Amygdala (tissue), 56 donors: ENCODE measurements at places on chromosomes 4 and X.

DNA sequence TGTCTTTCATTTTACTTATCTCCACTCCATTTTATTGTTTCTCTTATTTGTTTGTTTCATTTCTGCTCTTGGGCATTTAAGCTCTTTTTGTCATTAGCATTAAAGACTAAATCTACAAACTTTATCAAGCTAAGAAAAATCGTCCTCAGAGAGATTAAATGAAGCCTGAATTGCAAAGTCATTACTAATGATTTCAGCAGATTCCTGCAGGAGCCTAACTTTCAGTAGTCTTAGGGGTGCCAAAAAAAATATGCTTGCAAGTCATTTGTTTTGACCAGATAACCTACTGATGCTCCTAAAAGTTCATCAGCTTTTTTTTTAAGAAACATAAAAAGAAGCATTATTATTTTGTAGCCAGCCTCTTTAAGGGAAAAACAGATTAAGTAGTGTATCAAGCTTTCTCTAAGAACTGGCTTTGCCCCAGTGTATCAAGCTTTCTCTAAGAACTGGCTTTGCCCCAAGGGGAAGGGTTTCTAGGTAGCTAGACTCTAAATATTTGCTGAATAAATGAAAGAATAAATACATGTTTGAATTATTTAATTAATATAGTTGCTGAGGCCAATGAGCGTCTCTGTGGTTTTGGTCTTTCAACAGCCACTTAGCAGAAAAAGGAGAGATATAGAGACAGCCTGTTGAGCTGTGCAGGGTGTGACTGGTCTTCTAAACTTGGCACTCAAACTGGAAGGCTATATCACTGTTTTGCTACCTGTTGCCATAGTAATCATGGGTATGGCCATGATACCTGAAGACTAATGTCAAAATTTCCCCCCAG is 174.2 kb downstream of the BTC start:
- DNase-seq = no peak

GRCh38 chrX:148913971-148914370 is 413.6 kb downstream of the AFF2 start:
- no peak for DNase-seq

- no peak for DNase-seq
Measured at GRCh38 chr4:164215113-164215741, 538.7 kb upstream of the SMIM31 start.

DNA sequence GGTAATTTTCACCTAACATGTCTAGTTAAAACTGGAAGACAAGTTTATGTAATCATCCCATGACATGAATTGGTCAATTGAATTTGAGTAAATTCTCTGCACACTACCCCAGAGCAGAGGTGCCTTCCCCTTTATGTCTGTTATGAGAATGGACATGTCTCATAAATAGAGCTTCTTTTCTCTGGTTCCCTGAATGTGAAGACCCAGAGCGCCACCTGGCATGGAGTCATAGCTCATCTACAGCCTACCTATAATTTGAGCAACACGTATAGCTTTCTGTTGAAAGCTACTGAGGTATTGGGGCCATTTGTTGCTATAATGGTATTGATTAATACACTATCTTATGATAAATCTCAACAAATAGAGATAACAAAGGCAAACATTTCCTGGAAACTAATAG is 626.5 kb upstream of the GALNTL6 start:
- no peak for DNase-seq

DNA sequence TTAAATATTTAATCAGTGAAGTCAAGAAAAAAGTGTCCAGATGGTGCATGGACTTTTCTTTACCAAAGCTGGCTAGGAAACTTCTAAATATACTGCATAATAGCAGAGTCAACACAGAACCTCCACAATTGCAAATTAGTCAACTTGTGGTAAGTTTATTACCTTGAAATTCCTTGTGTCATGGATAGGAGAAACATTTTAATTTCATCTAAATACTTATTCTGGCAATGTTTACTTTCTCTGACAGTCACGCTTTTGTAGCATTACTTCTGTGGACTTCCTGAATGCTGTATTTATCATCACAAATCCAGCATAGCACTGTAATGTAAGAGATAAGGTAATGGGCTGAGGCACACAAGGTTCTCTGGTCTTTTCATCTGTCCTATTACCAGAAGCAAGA is 2266.1 kb downstream of the PCDH7 start:
- no peak for DNase-seq

DNA sequence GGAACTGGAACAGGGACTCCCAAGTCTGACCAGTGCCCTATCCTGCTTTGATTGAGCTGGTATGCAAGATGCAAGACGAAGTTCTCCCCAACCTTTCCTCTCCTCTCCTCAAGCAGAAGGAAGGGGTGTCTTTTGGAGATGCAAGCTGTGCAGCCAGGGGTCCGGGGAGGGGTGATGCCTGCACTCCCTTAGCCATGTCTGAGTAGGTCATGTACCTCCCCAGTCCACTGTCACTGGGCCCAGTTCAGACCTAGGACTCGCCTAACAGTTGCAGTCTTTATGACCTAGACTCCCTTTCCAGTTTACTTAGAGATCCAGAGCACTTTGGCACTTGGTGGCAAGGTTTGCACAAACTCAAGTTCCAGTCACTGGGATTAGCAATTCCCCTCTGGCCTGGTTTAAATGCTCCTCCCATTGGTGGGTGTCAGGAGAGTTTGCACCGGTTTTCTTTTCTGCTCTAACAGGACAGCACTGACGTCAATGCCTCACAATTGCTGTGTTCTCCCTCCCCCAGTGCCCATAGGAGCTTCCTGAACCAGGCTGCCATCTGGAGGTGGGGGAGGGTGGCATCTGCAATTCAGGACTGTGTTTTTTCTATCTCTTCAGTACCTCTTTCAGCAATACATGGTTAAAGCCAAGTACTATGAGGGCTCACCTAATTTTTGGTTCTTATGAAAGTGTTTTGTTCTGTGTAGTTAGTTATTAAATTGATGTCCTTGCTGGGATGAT is 782.2 kb downstream of the ARAP2 start:
- DNase-seq = no peak

GRCh38 chr4:54093324-54094240 is 6.4 kb upstream of the GSX2 start:
- no peak for DNase-seq

- DNase-seq = no peak
Measured at GRCh38 chr4:174538123-174538875, 16.0 kb upstream of the HPGD start.

DNA sequence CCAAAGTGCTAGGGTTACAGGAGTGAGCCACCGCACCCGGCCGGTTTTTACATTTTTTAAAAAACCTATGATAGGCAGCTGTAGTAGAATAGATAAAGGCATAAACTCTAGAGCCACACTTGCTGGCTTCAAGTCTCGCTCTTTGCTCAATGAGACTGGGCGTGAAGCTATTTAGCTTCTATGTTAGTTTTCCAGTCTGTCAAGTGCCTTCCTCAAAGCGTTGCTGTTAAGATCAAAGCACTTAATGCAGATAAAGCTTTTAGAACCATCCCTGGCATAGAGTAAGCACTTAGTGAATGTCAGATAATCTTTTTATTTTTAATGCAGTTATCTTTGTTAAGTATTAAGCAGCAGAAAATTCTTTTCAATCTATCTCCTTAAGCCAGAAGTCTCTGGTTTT is 42.0 kb upstream of the BMPR1B start:
- no peak for DNase-seq

DNA sequence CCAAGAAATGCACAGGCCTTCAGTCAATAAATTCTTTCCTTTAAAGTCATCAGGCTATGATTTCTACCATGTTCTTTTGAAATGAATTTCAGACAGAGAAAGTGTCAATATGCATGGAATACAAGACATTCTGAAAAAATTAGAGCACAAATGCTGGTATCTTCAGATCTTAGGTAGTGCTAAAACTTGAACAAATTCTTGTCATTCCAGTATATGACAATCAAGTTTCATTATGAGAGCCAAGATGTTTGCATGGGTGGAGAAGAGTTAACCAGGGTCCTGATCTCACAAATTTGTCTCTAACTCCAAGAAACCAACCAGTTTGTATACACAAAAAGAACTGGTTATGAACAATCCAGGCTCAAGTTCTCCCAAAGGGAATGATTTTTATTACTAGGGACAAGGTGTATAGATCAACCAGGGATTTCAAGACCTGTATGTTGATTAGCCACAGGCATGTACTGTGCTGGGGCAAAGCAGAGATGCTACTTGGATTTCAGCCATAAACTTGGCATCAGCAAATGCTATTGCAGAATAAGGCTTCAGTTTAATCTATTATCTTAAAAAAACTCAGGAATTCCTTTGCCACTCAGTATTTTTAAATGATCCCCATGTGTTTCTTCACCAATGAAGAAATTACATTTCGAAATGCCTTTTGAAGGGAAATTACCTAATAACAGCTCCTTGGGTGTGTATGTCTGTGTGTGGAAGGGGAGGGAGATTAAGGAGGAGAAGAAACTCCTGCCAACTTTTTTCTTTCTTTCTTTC is 69.7 kb downstream of the FANCB start:
- no peak for DNase-seq

GRCh38 chr4:89334830-89335229 is 27.2 kb upstream of the GPRIN3 start:
- DNase-seq = no peak
